ENCODE measurements at places on chromosomes 7 and 10. TPM values are rescaled to one million over a fixed set of nuclear protein-coding genes. Genes with fewer than 3 reads are reported as not detected.

DNA sequence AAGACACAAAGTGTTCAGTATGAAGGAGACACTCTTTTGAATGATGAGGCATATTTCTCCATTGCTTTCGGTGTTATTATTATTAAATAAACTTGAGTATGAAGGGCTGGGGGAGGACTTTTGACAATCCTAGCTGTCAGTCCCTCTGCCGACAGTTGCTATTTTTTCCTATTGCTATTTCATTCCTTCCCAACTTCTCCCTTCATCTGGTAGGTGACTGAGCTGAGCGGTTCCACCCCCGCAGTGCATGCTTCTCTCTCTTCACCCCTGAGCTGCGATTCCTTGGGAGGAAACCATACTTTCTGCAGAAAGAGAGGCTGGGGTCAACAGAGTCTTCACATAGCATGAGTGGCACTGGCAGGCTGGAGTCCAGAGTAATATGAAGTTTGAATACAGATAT is 261.2 kb upstream of the TAC1 start:
- H3K36me3 ChIP-seq: no peaks in the 10 kb centered on the region
- no peak for DNase-seq
- H3K4me3 ChIP-seq: no peak overlapping the region

DNA sequence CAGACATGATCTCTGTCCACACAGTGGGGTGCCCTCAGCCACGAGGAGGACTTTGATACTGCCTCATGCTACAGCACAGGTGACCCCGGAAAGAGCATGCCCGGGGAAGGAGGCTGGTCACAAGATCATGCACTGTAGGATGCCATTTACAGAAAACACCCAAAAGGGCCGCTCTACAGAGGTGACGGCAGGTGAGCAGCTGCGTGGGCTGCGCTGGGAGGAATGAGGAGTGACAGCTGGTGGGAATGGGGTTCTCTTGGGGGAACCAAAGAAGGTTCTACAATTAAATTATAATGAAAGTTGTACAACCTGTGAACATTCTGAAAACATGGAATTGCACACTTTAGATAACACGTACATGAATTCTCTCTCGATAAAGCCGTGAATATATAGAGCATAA is 12.0 kb downstream of the INTS1 start:
- no peak for DNase-seq
- H3K27ac ChIP-seq: no peak overlapping the region

GALNT17 gene
- 14.3 TPM for total RNA-seq

GRCh38 chr10:53064614-53065013 is 292.0 kb upstream of the MBL2 start:
- no peak overlapping the region for H3K4me3 ChIP-seq
- DNase-seq: no peak
- H3K27me3 ChIP-seq: no peaks in the 10 kb centered on the region
- no peaks in the 10 kb centered on the region for H3K36me3 ChIP-seq
- no peak overlapping the region for H3K27ac ChIP-seq

- H3K4me3 ChIP-seq: no peak overlapping the region
- no peaks in the 10 kb centered on the region for H3K27me3 ChIP-seq
- H3K27ac ChIP-seq: no peak overlapping the region
- no peaks in the 10 kb centered on the region for H3K36me3 ChIP-seq
These were observed 126.9 kb upstream of the ADCY1 start for GRCh38 chr7:45447296-45447695.
